Adrenal gland (tissue), 19 donors: ENCODE measurements at places on chromosomes 4 and X. TPM values are rescaled to one million over a fixed set of nuclear protein-coding genes. Genes with fewer than 3 reads are reported as not detected.

DNA sequence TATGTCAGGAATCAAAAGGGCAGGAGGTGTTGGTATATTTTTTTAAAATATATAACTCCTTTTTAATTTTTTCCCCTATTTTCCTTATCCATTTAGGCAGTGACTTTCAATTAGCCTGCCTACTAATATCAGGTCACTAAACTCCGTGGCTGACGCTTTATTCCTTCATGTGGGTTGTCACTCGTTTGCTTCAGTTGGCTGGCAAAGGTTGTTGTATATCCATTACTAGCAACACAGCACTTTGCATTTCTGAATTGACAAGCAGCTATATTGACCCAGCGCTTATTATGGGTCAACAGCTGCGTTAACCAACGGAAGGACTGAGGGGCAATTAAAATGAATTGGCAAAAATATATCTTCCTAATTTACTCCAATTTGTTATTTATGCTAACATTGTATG is 87.7 kb downstream of the ARX start:
- no peak for DNase-seq

VEGFD gene
- 0.86 TPM for polyA plus RNA-seq

HDX gene
- 0.74 TPM for polyA plus RNA-seq

DNA sequence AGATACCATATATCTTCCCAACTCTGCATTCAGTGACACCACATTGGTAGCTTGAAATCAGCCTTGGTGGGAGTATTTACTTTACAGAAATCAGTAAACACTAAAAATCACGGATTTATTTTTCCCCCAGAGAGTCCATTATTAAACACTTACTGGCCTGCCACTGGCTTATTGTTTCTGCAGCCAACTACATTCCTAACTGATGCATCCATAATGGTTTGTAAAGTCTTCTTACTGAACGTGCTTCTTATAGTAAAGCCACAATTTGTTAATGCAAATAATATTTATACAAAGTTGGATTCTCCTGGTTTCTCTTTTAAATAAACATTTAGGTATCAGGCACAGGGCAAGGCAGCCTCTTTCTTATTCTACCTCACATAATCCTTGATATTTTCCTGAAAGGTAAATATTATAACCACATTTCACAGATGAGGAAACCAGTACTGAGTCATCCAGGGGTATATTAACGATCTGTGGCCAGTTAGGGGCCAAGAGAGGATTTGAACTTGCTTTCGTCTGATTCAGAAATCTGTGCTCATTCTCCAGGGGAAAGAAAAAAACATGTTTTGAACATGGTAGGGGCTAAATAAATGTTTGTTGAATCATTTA is 136.5 kb downstream of the RAB28 start:
- no peak for DNase-seq

ESX1 gene
- polyA plus RNA-seq, result not detected

GAGE12F gene
- polyA plus RNA-seq, result not detected
